Bronchial smooth muscle cell (primary cell): ENCODE measurements at places on chromosomes 13 and 19. TPM values are rescaled to one million over a fixed set of nuclear protein-coding genes. Genes with fewer than 3 reads are reported as not detected.

The ZFP82 gene
- 5.3 and 6.1 TPM in 2 replicates for total RNA-seq

The KIR2DL4 gene
- total RNA-seq: not detected in 2 replicates

The ENOX1 gene
- 1.3 and 2.4 TPM in 2 replicates for total RNA-seq

The GTF2F1 gene
- total RNA-seq: 69.8 and 91.2 TPM in 2 replicates

The KL gene
- under 0.01 TPM in 1 of 2 replicates, not detected in the other for total RNA-seq

The GPALPP1 gene
- 27.4 TPM in 2 replicates for total RNA-seq

The HIF3A gene
- 1.3 TPM in 1 of 2 replicates, not detected in the other for total RNA-seq

The CLEC17A gene
- total RNA-seq: 0.09 and 0.16 TPM in 2 replicates

The CD79A gene
- not detected in 2 replicates for total RNA-seq

The DHDH gene
- total RNA-seq: 1.6 TPM in 1 of 2 replicates, not detected in the other

The COLGALT1 gene
- total RNA-seq: 43.1 and 54.9 TPM in 2 replicates

The IGFL3 gene
- not detected in 2 replicates for total RNA-seq

The PLIN5 gene
- not detected in 2 replicates for total RNA-seq

The ZNF90 gene
- 0.69 and 1.1 TPM in 2 replicates for total RNA-seq

The ZNF490 gene
- total RNA-seq: 6.7 and 7.4 TPM in 2 replicates

The MEIOSIN gene
- total RNA-seq: not detected in 2 replicates

The LPAR2 gene
- 0.52 and 1.9 TPM in 2 replicates for total RNA-seq

The RELB gene
- total RNA-seq: 3.3 and 6.9 TPM in 2 replicates

The FREM2 gene
- under 0.01 TPM in 1 of 2 replicates, not detected in the other for total RNA-seq

The RFPL4A gene
- total RNA-seq: not detected in 2 replicates

The ZNF665 gene
- 5.4 and 5.9 TPM in 2 replicates for total RNA-seq

The KLK4 gene
- not detected in 2 replicates for total RNA-seq

The SCN1B gene
- total RNA-seq: 10.6 and 15.6 TPM in 2 replicates

The FBXO17 gene
- total RNA-seq: 23.0 and 27.2 TPM in 2 replicates

The TRAPPC2B gene
- total RNA-seq: 11.9 and 12.9 TPM in 2 replicates

The ZNF682 gene
- total RNA-seq: 1.0 and 1.6 TPM in 2 replicates

The CNFN gene
- total RNA-seq: not detected in 2 replicates

The OR7G1 gene
- not detected in 2 replicates for total RNA-seq

The NKPD1 gene
- total RNA-seq: 0.47 and 0.52 TPM in 2 replicates

The SYDE1 gene
- total RNA-seq: 10.1 TPM in 2 replicates

The HTR2A gene
- 0.17 and 1.1 TPM in 2 replicates for total RNA-seq

The ZNF552 gene
- total RNA-seq: 3.1 and 3.2 TPM in 2 replicates

The ZNF726 gene
- 0.16 and 0.43 TPM in 2 replicates for total RNA-seq

The OVOL3 gene
- total RNA-seq: not detected in 2 replicates

The ZNF441 gene
- 12.8 and 13.4 TPM in 2 replicates for total RNA-seq

The C13orf42 gene
- total RNA-seq: not detected in 2 replicates

The GPR12 gene
- not detected in 2 replicates for total RNA-seq

The CD22 gene
- 0.16 TPM in 1 of 2 replicates, not detected in the other for total RNA-seq

The KLK13 gene
- not detected in 2 replicates for total RNA-seq

The ICAM5 gene
- total RNA-seq: 0.69 and 1.4 TPM in 2 replicates

The SWSAP1 gene
- total RNA-seq: 0.09 and 0.47 TPM in 2 replicates

The MBOAT7 gene
- 12.4 and 32.9 TPM in 2 replicates for total RNA-seq

The S1PR4 gene
- total RNA-seq: not detected in 2 replicates

The HRC gene
- total RNA-seq: 0.09 TPM in 1 of 2 replicates, not detected in the other

The TGFBR3L gene
- total RNA-seq: 1.2 and 1.7 TPM in 2 replicates

The PRODH2 gene
- total RNA-seq: not detected in 2 replicates

The EPS8L1 gene
- 0.47 and 0.52 TPM in 2 replicates for total RNA-seq

The MYO1F gene
- total RNA-seq: 0.34 and 0.47 TPM in 2 replicates

The TEX101 gene
- total RNA-seq: not detected in 2 replicates

The ZNF563 gene
- total RNA-seq: 5.2 and 5.4 TPM in 2 replicates

The GGN gene
- total RNA-seq: 0.32 and 0.34 TPM in 2 replicates

The HIPK4 gene
- total RNA-seq: 0.16 and 0.17 TPM in 2 replicates

The ATP8A2 gene
- total RNA-seq: 0.09 and 2.2 TPM in 2 replicates
